ENCODE measurements at places on chromosomes 7 and 10. TPM values are rescaled to one million over a fixed set of nuclear protein-coding genes. Genes with fewer than 3 reads are reported as not detected.

Gene SLC16A12
- total RNA-seq: 0.51 TPM

Gene SAP25
- total RNA-seq: 5.0 TPM

Gene MRPS17
- 13.4 TPM for total RNA-seq

Gene UTF1
- total RNA-seq: not detected

Gene PRR15
- 0.88 TPM for total RNA-seq

Gene SCRN1
- total RNA-seq: 50.6 TPM

Gene OPN1SW
- total RNA-seq: not detected

All from posterior vena cava (tissue), 2 donors.